ENCODE measurements at places on chromosomes 5 and 9.

DNA sequence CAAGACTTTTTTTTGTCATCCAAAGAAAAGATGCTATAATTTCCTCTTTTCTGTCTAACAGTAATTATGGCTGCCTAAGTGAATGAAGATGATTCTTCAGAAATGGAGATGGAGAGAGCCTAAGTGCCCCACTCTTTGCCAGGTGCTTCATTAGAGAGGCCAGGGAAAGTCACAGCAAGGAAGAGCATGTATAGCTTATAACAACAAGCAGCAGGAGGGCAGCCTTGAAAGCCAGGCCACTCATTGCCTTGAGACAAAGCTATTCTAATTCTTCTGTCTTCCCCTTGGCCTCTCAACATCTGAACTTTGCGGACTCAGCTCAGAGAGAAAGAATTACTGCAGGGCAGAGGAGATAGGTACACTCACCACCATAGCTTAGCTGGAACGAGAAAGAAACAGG is 112.0 kb upstream of the ZNF366 start:
- no peak for DNase-seq

GRCh38 chr5:173493846-173494245 is 122.6 kb downstream of the BOD1 start:
- DNase-seq = no peak

GRCh38 chr9:124707666-124708065 is 63.4 kb downstream of the NR6A1 start:
- DNase-seq = no peak

DNA sequence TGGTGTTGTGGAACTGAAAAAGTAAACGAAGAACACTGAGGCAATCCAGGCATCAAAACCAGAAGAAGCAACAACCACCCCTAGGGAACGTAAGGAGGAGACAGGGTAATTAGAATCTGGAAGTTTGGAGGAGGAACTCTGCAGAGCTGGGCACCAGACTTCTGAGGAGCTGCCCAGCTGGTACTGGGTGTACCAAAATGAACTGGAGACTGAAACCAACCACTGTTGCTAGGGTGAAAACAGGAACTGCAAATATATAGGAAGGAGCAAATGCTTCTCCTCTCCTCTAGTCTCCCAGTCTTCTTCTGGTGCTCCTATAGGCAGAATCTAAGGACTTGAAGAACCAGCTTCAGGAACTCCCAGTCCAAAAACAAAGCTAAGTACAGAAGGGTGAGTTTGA is 189.8 kb downstream of the ELAVL2 start:
- DNase-seq = no peak

- no peak for DNase-seq
Observed at GRCh38 chr5:137741718-137742117, 5.8 kb upstream of the KLHL3 start.

GRCh38 chr5:136001466-136001981 is 27.3 kb upstream of the TGFBI start:
- DNase-seq = peak; percentile 97

DNA sequence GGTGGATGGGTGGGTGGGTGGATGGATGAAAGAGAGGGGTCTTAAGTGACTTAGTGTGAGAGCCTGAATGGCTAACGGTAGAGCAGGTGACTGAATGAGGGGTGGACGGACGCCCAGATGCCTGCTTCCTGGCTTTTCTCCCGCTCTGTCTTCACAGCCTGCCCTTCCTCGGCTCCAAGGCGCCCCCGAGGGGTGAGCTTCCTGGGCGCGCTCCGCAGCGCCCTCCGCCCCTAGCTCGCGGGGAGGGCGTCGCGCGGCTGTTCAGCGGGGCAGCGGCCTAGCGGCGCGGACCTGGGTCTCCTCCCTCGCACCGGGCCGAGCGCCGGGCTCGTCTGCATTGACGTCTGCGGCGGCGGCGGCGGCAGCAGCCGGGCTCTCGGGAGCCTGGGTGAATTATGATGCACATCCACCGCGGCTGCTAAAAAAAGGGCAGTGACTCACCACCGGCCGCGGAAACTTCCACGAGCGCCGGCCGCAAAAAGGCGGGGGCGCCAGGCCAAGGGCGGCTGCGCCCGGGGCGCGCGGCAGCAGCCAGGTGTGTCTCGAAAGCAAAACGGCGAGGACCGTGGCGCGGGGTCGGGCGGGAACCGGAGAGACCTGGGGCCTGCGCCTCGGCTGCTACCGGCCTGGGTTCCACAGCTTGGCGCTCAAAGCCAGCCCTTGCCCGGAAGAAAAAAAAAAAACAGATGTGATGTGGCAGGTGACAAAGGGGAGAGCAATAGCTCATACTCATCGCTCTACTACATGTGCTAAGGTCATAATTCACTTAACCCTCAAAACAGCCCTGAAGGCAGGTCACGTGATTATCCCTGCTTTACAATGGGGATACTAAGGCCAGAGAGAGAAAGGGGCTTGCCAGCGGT is 143.0 kb upstream of the ADRA1B start:
- no peak for DNase-seq

- no peak for DNase-seq
Observed at GRCh38 chr5:166004006-166004405, 2287.4 kb upstream of the WWC1 start.

DNA sequence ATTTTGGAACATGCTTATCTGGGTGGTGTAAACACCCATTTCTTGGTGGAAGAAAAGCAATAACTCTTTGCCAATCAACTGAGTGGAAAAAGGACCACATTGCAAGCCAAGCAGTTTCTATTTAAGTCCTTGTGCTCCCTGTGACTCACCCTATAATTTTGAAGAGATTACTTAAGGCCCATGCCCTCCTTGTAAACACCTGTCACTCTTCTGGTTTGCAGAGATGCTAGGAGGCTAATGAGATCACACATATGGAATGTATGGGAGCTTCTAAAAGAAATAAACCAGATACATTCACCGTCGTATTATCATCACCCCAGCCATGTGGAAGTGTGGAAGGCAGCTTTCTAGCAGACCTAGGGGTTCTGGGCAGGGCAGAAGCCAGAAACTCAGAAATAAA is 337.1 kb downstream of the GADD45G start:
- DNase-seq = peak; percentile 73

- no peak for DNase-seq
Observed at GRCh38 chr9:127931092-127931881, 710 bp upstream of the PIP5KL1 start.

- DNase-seq = no peak
Observed at GRCh38 chr9:33662871-33663270, 132.5 kb upstream of the PRSS3 start.

DNA sequence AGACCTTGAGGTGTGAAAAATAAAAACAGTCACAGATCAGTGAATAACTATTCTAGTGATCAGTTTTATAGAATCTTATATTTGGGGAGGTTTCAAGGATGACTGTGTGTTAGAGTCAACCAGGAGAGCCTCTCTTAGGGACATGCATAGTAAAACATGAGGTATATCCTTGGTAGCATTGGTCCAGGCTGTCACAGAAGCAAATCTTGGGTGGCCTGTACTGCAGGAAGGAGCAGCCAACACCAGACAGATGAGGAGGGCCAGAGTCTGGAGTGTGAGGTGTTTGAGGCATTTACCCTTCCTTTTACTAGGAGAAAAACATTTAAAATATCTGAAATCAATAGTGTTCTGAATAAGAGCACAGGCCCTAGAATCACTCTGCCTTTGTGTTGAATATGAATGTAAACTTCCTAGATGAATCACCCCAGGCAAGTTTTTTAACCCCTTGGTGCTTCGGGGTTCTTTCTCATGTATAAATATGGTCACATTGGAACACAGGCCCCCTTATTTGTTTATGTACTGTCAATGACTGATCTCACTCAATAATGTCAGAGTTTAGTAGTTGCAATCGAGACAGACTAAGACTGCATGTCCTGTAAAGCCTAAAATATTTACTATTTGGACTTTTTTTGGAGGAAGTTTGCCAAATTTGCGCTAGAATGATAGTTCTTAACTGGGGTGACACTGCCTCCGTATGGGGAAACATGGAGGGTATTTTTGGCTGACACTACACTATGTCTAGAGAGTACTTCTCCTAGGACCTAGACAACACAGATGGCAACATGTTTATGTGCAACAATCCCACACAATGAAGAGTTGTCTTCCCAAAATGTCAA is 416.5 kb upstream of the POU5F2 start:
- DNase-seq = no peak

DNA sequence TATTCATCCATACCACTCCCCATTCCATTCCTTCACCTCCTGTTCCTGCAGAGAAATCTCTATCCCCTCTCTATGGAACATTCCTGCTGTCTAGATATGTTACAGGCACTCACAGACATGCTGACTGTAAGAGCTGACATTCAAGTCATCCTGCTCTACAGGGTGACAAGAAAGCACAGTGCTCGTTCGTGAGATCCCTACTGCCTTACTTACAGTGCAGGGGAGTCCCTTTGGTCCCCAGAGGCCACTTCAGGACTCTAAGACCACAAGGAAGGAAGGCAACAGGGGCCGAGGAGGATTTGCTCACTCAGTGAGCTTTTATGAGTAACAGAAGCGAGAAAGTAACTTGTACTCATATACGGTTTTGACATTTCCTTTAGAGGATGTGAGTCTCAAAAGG is 110.5 kb downstream of the GAS1 start:
- no peak for DNase-seq

GRCh38 chr5:59042201-59043055 is 459.6 kb downstream of the RAB3C start:
- DNase-seq = peak; percentile 59

- no peak for DNase-seq
Observed at GRCh38 chr5:158514986-158515359, 584.7 kb downstream of the EBF1 start.

DNA sequence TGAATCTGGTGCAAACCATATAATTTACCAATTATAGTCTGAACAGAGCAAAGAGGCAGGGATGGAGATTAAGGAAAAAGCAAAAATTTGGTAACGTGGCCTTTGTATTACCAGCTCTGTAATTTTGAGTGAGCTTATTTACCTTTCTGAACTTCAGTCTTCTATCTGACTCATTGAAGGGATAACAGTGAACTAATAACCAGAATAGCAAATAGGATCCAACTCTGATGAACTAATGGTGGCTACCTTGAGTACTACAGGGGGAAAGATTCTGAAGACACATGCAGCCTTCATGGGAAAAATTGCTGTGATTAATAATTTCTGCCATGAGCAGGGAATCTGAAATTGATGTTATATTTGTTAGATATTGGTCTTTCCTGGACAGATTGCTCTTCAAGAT is 23.0 kb upstream of the LARP1 start:
- DNase-seq = no peak

- DNase-seq = no peak
Observed at GRCh38 chr9:34652602-34653000, 616 bp downstream of the IL11RA start.

DNA sequence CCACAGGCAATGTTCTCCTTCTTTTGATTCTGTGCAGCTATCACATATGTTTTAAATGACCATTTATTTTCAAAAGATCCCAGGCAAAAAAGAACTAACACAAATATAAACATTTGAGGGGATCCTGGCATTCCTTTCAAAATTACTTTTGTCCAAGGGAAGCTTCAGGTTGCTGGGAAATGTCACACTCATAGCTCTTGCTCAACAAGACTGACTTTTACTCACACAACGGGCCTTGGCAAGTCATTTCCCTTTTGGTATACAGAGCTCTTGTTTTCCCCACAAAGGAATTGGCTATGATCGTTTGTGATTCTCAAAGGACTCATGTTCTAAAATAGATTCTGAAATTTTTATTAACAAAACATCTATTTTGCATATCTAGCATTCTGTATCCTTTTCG is 4.5 kb upstream of the PALM2AKAP2 start:
- DNase-seq = no peak

GRCh38 chr9:357560-357959 is 142.9 kb downstream of the DOCK8 start:
- DNase-seq = no peak

- DNase-seq = no peak
Observed at GRCh38 chr9:131529597-131530545, 1.2 kb downstream of the UCK1 start.

DNA sequence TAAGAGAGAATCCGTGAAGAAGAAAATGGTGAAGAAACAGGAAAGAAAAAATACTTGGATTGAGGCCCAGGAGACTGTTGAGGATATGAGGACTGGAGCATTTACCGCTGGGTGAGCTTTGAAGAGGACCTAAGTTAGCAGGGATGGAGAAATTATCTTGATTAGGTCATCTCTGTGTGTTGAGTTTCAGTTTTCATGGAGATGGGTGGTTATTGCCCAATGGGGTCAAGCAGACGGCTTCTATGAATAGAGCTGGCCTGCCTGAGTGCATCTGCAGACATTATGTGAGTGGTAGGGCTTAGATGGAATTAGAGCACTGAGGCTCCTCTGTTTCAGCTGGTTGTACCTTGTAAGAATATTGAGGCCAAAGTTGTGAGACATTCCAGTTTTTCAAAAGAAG is 245.4 kb upstream of the FBXL7 start:
- no peak for DNase-seq

DNA sequence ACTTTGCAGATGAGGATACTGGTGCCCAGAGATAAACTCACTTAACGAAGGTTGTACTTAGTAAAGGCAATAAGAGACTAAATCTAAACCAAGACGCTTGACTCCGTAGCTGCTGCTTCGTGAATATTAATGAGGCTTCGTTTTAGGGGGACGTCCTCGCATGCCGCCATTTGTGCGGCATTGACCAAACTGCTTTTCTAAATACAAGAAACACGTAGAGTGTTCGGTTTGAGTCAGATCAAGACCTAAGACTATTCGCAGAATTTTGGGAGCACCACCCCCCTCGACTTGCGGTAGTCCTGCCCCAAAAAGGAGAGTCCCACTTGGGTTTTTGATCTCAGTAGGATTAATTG is 1.1 kb downstream of the NPM1 start:
- no peak for DNase-seq

- DNase-seq = no peak
Observed at GRCh38 chr9:124932333-124932732, 8.6 kb downstream of the GOLGA1 start.

DNA sequence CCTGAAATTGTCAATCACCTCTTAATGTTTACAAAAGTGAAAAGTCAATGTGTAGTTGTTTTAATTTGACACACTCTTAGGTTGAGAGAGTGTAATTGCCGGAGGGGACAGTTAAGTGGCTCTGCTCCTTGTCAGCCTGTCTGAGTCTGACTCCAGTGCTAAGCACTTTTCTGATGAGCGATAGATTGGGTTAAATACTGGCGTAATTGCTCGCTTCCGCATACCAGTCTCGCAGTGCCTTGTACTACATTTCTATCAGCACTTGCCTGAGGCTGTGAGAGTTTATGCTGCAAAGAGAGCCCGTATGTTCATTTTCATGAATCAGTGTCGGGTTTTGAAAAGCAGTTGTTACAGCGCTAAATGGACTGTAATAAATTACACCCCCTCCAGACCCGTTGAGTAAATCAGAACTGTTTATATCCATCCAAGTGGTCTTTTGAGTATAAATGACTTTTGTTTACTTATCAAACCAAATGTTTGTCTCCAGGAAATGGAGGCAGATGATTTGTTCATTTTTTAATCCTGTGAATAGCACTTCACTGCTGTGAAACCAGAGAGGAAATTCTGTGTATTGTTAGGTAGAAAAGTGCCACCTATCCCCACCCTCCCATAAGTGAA is 41.0 kb upstream of the DMRT3 start:
- no peak for DNase-seq
